Astrocyte (in vitro differentiated cells and primary cell): ENCODE measurements at places on chromosomes 5 and 9. TPM values are rescaled to one million over a fixed set of nuclear protein-coding genes. Genes with fewer than 3 reads are reported as not detected.

ELOVL7 gene
- total RNA-seq, result 0.72 and 1.0 TPM in 2 replicates

PTGR1 gene
- 36.9 and 43.5 TPM in 2 replicates for total RNA-seq

- H3K27ac ChIP-seq, result peak overlapping the region; percentile 7
- no peak for DNase-seq
- no peak overlapping the region for H3K4me3 ChIP-seq
- peaks cover 57% of the 10 kb centered on the region for H3K36me3 ChIP-seq
These were observed 55.9 kb downstream of the ADAM19 start for GRCh38 chr5:157519579-157520253.

DNA sequence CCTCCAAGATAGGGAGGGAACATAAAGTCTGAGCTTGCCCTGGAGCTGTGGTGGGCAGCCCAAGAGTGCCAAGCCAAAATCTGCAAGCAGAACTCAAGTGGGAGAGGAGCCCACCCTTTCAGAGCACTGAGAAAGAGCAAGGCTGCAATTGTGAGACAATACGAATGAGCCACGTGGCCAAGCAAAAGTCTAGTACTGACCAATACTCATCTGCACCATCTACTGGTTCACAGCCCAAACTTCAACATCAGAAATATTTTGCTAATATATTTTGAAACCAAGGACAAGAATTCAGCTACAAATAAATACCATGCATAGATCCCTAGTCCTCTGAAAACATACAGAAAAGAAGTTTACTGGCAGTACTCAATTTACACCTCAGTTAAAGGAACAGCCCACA is 696.2 kb upstream of the COX7C start:
- no peaks in the 10 kb centered on the region for H3K36me3 ChIP-seq
- no peak overlapping the region for H3K27ac ChIP-seq
- no peaks in the 10 kb centered on the region for H3K27me3 ChIP-seq
- DNase-seq, result no peak
- no peaks in the 10 kb centered on the region for H3K4me1 ChIP-seq
- no peak overlapping the region for H3K4me3 ChIP-seq

DNA sequence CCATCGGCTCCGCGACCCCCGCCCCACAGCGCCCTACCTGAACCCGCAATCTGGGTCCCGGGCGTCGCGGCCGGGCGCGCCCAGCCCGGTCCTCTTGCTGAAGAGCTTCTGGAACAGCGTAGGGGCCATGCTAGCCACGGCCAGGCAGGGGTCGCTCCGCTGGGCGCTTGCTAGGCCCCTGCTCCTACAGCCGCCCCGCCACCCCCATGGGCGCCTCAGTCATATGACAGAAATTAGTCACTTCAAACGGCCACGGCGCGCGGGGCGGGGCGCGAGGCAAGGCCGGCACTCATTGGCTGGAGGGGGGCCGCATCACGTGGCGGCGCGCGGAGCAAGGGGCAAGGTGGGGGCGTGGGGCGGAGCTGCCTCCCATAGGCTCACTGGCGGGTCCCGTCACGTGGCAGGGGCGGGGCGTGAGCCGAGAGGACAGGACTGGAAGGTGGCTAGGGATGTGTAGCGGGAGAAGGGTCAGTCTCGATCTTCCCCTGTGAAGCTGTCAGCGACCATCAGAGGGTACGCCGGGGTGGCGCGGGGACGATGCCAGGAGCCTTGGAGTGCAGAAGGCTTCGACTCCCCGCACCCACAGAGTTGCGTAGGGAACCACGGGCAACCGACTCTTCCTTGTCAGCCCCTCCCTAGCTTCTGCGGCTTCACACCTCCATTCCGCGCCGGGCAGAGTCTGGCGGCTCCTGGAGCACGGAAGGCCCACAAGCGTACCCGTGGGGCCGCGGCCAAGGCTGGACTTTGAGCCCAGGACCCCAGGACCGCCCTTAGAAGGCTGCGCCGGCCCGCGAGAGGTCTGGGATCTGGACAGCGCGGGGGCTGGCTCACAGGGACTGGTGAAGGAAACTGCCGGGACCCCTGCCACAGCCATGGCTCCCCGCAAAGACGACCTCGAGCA is at the start of gene FNIP1:
Gene FNIP1 (minus strand): TSS at position 225 of the 901 bp plus-strand sequence. CDS start 96 bp downstream, at position 129.
- peak within 1 kb of the TSS; percentile 98 for H3K4me3 ChIP-seq
- no peaks in the 10 kb centered on the region for H3K36me3 ChIP-seq
- H3K27ac ChIP-seq, result peak within 1 kb of the TSS; percentile 100
- H3K27me3 ChIP-seq, result no peaks in the 10 kb centered on the region
- peaks cover 11% of the 10 kb centered on the region for H3K4me1 ChIP-seq
- peak; percentile 91 for DNase-seq

- no peaks in the 10 kb centered on the region for H3K4me1 ChIP-seq
- peak; percentile 86 for DNase-seq
- H3K36me3 ChIP-seq, result no peaks in the 10 kb centered on the region
These were observed 81.8 kb downstream of the CMYA5 start for GRCh38 chr5:79771387-79771786.

GRCh38 chr5:140322751-140323731 is 20.1 kb upstream of the PFDN1 start:
- no peaks in the 10 kb centered on the region for H3K36me3 ChIP-seq
- H3K27me3 ChIP-seq, result no peaks in the 10 kb centered on the region
- H3K4me3 ChIP-seq, result peak overlapping the region; percentile 35
- DNase-seq, result peak; percentile 97
